ENCODE measurements at places on chromosomes 1 and 21. TPM values are rescaled to one million over a fixed set of nuclear protein-coding genes. Genes with fewer than 3 reads are reported as not detected.
A peak's percentile ranks its signal among the peaks of the same experiment; 100 is the strongest.

DNA sequence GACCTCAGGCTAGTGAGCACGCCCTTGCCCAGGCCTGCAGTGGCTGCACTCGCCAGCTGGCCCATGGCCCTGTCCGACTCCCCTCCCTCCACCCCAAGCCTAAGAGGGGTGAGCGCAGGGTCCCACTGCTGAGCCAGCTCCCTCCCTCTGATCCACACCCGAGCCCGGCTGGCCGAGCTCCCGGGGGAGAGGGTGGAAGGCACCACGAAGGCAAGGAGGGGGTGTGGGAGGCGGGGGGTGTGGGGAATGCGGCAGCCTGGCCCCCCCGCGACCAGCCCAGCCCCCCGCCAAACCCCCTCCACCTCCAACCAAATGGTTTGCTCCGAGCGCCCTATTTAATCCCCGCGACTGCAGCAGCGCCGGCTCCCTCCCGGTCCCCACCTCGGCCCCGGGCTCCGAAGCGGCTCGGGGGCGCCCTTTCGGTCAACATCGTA, at the start of gene CADM3:
Gene CADM3 (plus strand): TSS at position 362 of the 434 bp plus-strand sequence. CDS start 151 bp downstream, outside the sequence.
- DNase-seq, result no peak
- H3K27me3 ChIP-seq, result peaks cover 95% of the 10 kb centered on the region
- H3K4me3 ChIP-seq, result no peak within 1 kb of the TSS
- no peak within 1 kb of the TSS for H3K27ac ChIP-seq

GRCh38 chr1:29900712-29901111, 664.4 kb downstream of the PTPRU start:
- H3K27ac ChIP-seq, result no peak overlapping the region
- no peak for DNase-seq
- no peaks in the 10 kb centered on the region for H3K36me3 ChIP-seq
- H3K27me3 ChIP-seq, result peaks cover 90% of the 10 kb centered on the region

The HMGCS2 gene
- not detected for total RNA-seq

The CHRM3 gene
- total RNA-seq, result 2.6 TPM

The TBX19 gene
- total RNA-seq, result 3.3 TPM

The HES3 gene
- not detected for total RNA-seq

- peaks cover 12% of the 10 kb centered on the region for H3K4me1 ChIP-seq
- H3K36me3 ChIP-seq, result no peaks in the 10 kb centered on the region
- H3K4me3 ChIP-seq, result no peak overlapping the region
- H3K27ac ChIP-seq, result no peak overlapping the region
Measured at GRCh38 chr1:79711001-79711431, 704.5 kb upstream of the ADGRL4 start.

GRCh38 chr1:62230718-62231117, 36.1 kb downstream of the L1TD1 start:
- no peak overlapping the region for H3K4me3 ChIP-seq
- peak; percentile 44 for DNase-seq
- no peaks in the 10 kb centered on the region for H3K36me3 ChIP-seq
- H3K27ac ChIP-seq, result no peak overlapping the region
- no peaks in the 10 kb centered on the region for H3K27me3 ChIP-seq
- H3K4me1 ChIP-seq, result peaks cover 16% of the 10 kb centered on the region
